SIG-M5 (cell line): ENCODE measurements at places on chromosomes 2 and 18.

DNA sequence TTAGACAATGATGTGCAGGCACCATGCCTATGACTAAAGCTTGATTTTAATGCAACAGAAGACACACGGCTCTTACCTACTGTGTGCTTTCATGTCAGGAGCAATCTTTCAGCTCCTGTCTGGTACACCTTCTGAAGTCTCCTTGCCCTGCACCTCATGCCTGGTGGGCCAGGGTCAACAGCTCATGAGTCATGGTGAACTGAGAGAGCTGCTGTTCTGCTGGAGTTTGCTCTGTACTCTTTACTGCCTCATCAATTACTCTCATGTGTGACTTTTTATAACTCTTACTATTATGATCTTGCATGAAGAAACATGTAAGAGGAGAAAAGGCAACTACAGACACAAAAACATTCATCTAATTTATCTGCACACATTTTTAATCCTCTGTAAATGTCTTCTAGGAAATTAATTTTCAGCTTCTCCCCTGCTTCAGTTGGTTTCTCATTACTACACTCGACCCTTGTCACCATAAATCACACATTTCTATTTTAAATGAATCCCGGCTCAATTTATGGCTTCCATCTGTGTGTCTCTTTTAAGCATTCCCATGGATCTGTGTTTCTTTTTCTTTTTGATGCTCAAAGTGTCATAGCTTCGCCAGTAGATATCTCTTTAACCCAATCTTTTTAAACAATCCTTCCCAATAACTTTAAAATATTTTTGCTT, 9.7 kb downstream of the SERPINB7 start:
- DNase-seq, result no peak

DNA sequence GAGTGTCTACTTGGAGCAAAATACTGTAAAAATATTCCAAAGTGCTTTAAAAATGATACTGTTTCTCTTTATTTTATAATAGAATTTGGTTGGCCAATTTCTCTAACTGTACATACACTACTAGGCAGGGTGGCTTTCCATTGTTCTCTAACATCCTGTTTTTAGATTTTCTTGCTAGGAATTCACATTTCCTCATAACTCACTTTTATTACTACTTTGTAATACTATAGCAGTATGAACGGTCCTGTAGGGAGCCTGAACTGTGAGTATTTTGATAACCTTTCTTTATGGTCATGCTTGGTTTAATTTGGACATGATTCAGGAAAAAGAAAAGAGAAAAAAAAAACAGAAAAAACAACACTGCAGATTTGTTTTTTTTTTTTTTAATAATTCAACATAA, 37.8 kb downstream of the GCG start:
- no peak for DNase-seq

DNA sequence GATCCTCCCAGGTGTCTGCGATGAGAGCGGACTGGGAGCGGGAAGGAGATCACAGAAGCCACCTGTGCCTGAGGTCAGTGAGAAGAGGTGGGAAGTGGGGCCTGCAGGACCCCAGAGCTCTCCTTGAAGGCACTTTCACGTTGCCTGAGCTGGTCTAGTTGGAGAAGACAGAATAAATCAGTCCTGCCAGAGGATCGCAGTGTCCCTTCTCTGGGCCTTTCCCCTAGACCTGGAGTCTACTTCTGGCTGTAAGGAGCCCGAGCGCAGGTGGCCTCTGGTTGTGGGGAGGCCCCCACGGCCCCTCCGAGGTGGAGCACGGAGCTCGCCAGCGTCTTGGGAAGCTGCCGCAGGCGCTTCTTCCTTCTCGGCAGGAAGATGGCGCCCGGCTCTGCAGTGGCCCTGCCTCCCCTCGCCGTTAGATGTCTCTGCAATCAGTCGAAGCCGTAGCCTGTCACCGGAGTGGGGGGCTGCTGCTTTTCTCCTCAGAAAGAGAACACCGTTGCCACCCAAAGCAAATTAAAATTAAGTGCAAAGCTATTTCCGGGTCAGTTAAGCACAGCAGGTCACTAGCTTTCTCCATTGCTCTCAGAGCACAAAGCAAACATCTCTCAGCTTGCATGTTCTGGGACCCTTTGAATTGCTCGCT, 212.0 kb upstream of the MYT1L start:
- DNase-seq, result no peak

- DNase-seq, result no peak
These were observed 38.0 kb downstream of the DPP4 start for GRCh38 chr2:162035981-162036380.

DNA sequence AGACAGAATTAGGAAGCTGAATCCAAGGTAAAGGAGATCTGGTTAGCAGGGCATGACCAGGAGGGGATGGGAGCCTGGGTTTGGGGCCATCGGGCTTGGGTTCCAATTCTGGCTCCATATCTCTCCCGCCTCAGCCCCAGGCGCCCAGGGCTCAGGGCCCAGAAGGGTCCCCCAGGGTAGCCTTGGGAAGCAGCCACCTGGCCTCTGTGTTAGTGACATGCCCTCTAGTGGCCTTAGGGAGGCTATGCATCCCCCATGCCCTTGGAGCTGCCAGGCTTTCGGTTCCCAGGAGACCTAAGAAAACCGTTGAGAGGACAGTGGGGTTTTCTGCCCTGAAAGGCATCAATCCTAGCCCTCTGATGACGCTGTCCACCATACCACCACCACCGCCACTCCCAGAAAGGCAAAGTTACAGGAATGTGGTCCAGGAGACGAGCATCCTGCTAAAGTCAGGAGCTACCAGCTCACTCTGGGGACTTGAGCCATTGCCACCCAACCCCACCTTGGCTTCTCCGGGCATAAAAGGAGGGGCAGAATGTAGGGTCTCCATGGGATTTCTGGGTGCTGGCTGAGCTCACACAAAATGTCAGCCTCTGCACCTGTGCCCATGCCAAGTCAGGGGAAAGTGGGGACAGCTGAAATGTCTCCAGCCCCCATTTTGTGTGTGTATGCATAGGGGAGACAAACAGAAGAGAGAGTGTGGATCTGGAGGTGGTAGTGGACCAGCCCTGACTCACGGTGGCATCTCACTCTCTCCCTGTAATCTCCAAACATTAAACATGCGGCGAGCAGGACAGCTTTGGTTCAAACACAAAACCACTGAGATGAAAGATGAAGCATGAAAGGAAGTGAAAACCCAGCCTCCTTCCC, 56.5 kb downstream of the EMX1 start:
- DNase-seq, result peak; percentile 3

- DNase-seq, result no peak
These were observed 91.1 kb downstream of the INHBB start for GRCh38 chr2:120436885-120437603.

DNA sequence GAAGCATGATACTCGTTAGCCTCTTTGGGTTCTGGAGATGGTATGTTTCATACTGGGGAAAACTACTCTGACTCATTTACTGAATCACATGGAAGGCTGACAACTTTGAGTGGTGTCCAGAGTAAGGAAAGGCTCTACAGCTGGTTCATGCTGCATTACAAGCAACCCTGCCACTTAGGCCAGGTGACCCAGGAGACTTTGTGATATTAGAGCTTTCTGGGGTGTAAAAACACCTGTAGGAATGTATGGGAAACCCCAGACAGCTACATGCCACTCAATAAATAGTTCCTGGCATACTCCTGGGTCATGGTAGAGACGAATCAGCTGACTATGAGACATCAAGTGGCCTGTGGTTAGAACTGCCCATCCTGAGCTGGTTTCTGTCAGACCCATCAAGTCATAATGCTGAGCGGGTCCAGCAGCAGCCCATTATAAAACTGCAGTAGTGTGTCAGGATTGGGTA, 21.3 kb upstream of the TCF7L1 start:
- no peak for DNase-seq

- no peak for DNase-seq
These were observed 233.6 kb upstream of the RASGRP3 start for GRCh38 chr2:33242845-33243244.

DNA sequence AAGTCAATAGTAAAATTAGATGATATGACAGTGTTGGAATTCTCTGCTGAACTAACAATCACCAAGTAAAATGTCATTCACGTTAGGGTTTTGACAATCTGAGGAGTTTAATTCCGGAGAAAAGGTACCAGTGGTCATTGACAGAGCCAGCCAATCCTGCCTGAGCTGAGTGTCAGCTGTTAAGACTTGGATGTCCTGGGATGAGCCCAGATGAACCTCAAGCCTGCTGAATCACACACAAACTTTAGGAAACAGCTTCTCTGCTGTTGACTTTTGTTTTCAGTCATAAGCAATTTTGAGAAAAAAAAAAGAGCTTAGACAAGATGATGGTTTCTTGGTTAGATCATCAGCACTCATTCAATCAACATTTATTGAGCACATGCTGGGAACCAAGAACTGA, 600.0 kb upstream of the SLC39A10 start:
- DNase-seq, result no peak

DNA sequence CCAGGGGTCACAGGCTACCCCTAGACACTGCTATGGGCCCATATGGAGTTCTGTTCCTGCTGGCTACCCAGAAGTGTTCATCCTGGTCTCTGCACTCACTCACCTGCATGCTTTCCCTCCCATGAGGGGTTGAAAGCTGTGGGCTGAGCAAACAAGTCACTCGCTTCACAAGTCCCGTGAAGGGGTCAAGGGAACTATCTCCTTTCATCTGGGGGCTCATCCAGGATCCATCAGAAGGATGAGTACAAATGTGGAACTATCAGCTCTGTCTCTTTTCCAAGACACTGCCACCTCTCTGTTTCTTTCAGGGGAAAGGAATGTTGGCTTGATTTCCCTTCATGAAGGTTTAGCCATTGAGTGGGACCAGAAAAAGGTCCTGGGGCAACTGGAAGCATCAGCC, 21.7 kb downstream of the SULT1C4 start:
- no peak for DNase-seq

GRCh38 chr18:41753826-41754225, 201.2 kb upstream of the PIK3C3 start:
- no peak for DNase-seq

DNA sequence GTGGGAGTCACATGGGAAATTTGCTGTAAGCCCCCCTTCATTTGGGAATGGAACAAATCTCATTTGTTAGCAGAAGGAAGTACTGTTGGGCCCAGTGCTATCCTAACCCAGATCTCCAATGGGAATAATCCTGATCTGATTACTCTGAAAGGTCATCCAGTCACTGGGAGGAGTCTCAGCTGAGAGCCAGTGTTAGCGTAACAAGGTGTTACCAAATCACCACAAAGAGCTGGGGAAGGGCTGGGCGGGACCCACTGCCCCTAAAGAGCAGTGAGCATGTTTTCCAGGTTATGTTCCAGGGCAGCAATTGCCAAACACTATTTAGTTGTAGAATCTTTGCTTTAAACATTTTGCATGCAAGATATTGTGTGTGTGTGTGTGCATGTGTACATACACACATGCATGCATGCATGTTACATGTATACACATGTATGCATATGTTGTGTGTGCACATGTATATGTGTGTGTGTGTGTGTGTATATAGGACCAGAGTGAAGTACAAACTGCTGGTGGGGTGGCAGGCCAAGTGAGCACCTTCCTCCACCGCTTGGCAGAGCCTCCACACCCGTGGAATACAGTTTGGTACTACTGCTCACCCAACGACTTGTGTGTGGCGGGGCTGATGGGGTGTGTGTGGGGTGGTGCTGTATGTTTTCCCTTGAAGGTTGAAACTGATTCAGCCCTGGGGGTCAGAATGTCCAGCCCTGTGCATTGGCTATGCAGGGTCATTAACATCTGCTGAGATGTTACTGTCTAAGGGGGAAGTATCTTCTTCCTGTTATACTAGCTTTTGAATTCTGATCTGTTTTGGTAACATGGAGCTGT, 15.2 kb downstream of the INPP5D start:
- no peak for DNase-seq

GRCh38 chr2:98854682-98855081, 81.3 kb downstream of the CRACDL start:
- DNase-seq, result peak; percentile 22
